Activated CD8-positive, alpha-beta T cell treated with anti-CD3 and anti-CD28 coated beads for 36 hours (primary cell): ENCODE measurements at places on chromosomes 3 and 15. TPM values are rescaled to one million over a fixed set of nuclear protein-coding genes. Genes with fewer than 3 reads are reported as not detected.

DNA sequence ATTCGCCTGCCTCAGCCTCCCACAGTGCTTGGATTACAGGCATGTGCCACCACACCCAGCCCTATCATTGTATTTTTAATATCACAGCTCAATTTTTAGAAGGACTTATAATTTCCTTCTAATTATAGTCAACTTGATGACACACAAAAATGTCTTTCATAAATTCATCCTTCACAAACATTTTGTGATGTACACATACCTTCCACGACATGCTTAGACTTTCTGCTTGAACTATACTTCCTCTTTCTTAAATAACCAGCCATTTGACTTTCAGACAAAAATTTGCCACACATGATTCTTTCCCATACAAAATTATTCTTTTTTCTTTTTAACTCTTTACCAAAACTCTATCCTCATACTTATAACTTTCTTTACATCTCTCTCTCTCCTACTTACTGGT is 48.4 kb upstream of the CCK start:
- no peak for DNase-seq

GRCh38 chr3:123803521-123803920 is 80.6 kb downstream of the MYLK start:
- DNase-seq: no peak

GRCh38 chr3:12194209-12194608 is 35.5 kb upstream of the TIMP4 start:
- DNase-seq: peak; percentile 52

GRCh38 chr15:50798684-50799083 is 33.2 kb upstream of the SPPL2A start:
- no peak for DNase-seq

Gene HYKK
- total RNA-seq: 1.6 TPM

Gene NME9
- not detected for total RNA-seq

- DNase-seq: no peak
These were observed 207.0 kb upstream of the NR2E3 start for GRCh38 chr15:71603379-71603778.

Gene SPINK8
- total RNA-seq: not detected

GRCh38 chr3:187871204-187871591 is 125.9 kb upstream of the BCL6 start:
- DNase-seq: no peak

DNA sequence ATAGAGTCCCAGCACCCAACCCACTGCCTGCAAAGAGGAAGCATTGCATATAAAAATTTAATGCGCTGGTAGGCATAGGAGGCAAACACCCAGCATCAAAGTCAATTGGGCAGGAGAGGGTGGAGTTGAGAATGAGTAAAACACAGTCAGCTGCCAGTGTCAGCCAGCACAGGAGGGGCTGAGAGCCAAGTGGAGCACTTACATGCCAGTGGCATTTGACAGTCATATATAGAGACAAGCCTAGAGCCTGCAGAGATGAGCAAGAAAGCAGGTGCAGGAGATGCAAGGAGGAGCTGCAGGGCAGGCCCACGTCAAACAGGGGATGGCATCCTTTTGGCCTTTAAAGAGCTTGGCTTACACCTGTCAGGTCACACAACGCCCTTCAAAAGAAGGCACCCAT is 27.6 kb upstream of the ZFAND6 start:
- DNase-seq: peak; percentile 24

Gene CDHR4
- not detected for total RNA-seq

Gene COL7A1
- 1.6 TPM for total RNA-seq

DNA sequence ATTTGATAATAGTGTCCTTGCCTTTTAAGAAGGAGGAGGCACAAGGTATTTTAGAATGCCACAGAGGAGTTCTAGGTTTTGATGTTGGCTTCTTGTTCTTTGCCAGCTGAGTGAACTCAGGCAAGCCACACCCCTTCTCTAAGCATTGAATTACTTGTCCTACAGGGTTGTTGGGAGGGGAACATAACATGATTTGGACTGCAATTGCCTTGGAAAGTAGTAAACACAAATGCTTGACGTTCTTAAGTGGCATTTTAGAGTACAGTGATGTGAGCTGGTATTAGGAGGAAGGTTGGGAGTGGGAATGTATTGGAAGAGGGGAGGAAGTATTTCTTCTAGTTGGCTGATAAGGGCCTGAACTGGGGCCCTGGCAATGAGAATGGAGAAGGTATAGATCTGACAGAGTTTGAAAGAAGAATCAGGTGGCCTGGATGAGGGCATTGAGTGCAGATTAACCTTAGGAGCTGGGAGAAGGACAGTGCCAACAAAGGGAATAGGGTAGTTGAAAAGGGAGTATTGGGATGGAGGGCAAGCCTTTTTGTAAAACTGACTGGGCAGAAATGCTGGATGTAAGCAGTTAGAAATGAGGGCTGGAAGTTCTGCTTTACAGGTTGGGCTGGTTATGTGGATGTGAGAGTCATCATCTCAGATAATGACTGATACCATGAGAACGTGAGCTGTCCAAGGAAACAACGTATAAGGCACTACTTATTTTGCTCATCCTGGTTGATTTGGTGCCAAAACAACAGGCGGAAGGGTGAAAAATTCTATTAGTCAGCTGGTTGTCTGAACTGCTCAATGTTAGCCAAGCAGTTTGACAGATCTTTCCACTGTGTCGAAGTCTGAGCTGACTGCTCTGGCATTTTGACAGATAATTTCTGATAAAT is 16.7 kb downstream of the KAT2B start:
- DNase-seq: peak; percentile 52

- DNase-seq: no peak
These were observed 25.8 kb upstream of the ALDH1A3 start for GRCh38 chr15:100853676-100854440.

- no peak for DNase-seq
These were observed 28.4 kb upstream of the LDHAL6B start for GRCh38 chr15:59178151-59178695.

DNA sequence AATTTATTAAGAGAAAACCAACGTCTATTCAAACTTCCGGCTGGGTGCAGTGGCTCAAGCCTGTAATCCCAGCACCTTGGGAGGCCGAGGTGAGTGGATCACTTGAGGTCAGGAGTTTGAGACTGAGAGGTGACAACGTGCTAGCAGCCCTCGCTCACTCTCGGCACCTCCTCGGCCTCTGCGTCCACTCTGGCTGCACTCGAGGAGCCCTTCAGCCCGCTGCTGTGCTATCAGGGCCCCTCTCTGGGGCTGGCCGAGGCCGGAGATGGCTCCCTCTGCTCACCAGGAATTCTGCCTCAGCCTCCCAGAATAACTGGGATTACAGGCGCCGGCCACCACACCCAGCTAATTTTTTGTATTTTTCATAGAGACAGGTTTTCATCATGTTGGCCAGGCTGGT is 58.7 kb downstream of the USF3 start:
- DNase-seq: no peak

DNA sequence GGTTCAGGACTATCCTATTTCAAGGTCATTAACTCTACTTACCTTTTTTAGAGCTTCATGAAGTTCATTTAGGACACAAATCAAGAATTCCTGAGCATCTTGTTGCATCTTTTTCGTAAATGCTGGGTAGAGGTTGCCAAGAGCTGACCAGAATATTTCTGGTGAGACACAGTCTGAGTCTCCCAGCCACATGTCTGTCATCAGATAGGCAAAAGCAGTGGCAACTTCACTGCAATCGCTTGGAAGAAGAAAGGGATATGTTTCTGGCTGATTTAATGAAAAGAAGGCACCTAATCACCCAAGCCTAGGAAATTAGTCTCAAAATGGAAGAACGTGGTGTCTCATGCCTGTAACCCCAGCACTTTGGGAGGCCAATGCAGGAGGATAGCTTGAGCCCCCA is 2.9 kb downstream of the USP50 start:
- DNase-seq: no peak

DNA sequence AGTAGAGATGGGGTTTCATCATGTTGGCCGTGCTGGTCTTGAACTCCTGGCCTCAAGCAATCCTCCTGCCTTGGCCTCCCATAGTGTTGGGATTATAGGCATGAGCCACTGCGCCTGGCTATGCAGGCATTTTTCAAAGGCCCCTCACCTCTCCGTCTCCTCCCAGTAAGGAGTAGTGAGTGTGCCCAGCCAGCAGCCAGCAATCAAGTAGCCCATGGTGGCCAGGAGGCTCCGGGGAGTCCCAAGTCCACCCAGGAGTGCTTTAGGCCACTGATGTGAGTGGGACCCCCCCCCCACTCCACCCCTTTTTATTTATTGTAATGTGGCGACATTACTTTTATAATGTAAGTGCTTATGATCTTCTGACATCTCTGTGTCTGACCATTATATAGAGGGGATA is 8.1 kb downstream of the ISG20 start:
- DNase-seq: peak; percentile 0

GRCh38 chr3:146189519-146190173 is 28.7 kb upstream of the PLOD2 start:
- peak; percentile 4 for DNase-seq

DNA sequence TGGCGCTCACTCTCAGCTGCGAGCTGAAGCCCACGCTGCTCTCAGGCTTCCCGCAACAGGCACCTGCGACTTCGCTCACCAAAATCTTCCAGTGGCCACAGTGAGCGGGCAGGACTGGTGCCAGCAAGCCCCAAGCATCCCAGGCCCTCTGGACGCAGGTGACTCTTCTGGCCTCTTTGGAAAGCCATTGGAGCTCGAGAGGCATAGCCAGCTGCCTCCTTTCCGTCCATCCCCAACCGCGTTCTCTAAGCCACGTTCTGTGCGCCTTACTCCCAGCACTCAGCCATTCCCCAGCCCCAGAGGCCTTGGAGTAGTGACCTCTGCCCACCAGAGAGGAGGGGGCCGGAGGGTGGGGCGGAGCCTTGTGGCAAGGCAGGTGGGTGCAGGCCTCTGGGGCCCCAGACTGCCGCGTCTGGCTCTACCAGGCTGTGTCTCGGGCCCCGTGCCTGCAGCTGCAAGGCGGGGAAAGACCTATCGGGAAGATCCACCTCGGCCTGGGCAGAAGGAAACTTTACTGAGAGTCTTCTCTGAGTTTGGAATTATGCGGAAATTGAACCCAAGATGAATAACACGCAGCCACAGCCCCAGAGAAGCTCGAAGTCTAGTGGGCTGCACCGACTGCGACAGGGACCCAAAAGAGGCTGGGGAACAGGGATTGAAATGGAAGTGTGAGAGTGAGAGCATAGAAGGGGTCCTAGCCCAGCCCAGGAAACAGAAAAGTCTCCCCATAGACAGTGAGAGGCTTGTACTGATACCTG is 3.6 kb upstream of the SOX14 start:
- DNase-seq: no peak

- no peak for DNase-seq
These were observed 51.5 kb downstream of the ISG20 start for GRCh38 chr15:88690331-88690730.

GRCh38 chr3:122255757-122256439 is 69.2 kb upstream of the CSTA start:
- no peak for DNase-seq

- no peak for DNase-seq
These were observed 1073.9 kb downstream of the PLOD2 start for GRCh38 chr3:145087038-145087437.

GRCh38 chr3:126606001-126606400 is 47.3 kb upstream of the C3orf22 start:
- no peak for DNase-seq

- no peak for DNase-seq
These were observed 8.7 kb upstream of the LMCD1 start for GRCh38 chr3:8492744-8493511.

DNA sequence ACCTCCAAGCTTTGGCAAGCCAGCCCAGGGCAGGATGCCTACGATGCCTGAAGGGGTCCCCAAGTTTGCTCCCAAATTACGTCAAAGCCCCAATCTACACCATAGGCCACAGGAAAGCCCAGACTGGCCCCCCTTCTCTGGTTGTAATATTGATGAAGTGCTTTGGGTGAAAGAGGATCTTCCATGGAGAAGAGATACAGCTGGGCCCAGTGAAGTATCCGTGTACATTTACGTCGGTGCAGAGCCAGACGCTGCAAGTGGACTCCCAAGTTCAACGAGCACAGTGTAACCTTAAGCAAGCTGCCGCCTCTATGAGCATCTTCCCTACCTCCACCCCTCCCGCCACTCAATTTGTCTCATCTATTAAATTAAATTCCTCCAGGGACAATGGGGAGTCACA is 100.1 kb upstream of the TPM1 start:
- no peak for DNase-seq

GRCh38 chr15:73629798-73630429 is 3.3 kb downstream of the NPTN start:
- no peak for DNase-seq

Gene ARPP19
- 129 TPM for total RNA-seq

GRCh38 chr3:128369881-128370642 is 96.6 kb downstream of the DNAJB8 start:
- no peak for DNase-seq

Gene SLC24A1
- total RNA-seq: 6.8 TPM

- no peak for DNase-seq
These were observed 1.5 kb downstream of the RHOA start for GRCh38 chr3:49410066-49410845.

DNA sequence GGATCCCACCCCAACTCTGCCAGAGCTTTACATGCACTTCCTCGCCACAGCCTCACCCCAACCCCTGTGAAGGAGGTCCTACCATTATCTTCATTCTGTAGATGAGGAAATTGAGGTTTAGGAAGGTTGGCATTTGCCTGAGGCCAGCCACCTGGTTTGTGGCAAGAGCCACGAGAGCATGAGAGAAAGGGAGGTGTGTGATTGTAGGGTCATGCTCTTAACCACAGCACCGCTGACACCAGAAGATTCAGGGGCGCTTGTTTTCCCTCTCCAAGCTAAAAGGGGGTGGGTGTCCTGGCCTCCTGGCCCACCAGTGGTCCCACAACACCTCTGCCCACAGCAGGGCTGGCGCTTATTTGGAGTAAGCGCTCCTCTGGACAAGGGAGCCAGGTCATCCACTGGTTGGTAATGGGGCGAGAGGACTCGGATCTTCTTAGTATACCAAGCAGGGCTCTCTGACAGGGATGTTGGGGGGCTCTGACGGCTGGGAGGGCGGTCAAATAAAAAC is 691 bp downstream of the RHCG start:
- DNase-seq: no peak

Gene ZNF501
- 3.2 TPM for total RNA-seq

GRCh38 chr3:141243271-141243707 is 11.7 kb downstream of the PXYLP1 start:
- DNase-seq: peak; percentile 93

GRCh38 chr3:106139826-106140225 is 271.0 kb upstream of the CBLB start:
- DNase-seq: no peak

Gene CLDN16
- not detected for total RNA-seq

- no peak for DNase-seq
These were observed 96.8 kb downstream of the SLMAP start for GRCh38 chr3:57852896-57853295.

- DNase-seq: no peak
These were observed 51.8 kb downstream of the SERP1 start for GRCh38 chr3:150494411-150494977.

GRCh38 chr15:38229705-38230310 is 22.8 kb upstream of the SPRED1 start:
- no peak for DNase-seq

Gene POLG
- 106 TPM for total RNA-seq

GRCh38 chr3:194395778-194396538 is 3.1 kb downstream of the GP5 start:
- peak; percentile 85 for DNase-seq

Gene FEZF2
- total RNA-seq: not detected
